ENCODE measurements at places on chromosomes 6 and 20.

GRCh38 chr20:3407040-3407770 is at the start of gene DNAAF9:
Gene DNAAF9 (minus strand): TSS chr20:3407669. CDS start chr20:3407557, 112 bp downstream.
- peak; percentile 46 for DNase-seq

- no peak for DNase-seq
Measured at GRCh38 chr20:49415005-49415667, 67.3 kb downstream of the KCNB1 start.

DNA sequence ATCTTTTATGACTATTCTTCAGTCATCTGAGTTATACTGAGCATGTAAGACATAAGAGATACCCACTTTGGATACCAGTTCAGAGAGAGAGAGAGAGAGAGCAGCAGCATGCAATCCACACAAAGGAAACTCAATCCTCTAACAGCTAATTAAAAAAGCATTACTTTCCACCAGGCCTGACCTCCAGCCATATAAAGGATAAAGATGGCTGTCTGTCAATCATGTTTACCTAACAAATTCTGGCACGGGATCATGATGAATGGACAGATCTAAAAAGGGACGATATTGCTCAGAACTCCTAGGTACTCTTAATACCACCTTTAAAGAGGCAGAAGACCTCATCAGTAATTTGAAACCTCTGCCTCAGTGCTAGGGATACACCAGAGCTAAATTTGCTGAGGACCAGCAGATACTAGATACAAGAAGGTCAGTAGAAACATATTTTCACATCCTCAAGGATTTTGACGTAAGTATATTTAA is 159.2 kb downstream of the RPS12 start:
- DNase-seq = no peak

DNA sequence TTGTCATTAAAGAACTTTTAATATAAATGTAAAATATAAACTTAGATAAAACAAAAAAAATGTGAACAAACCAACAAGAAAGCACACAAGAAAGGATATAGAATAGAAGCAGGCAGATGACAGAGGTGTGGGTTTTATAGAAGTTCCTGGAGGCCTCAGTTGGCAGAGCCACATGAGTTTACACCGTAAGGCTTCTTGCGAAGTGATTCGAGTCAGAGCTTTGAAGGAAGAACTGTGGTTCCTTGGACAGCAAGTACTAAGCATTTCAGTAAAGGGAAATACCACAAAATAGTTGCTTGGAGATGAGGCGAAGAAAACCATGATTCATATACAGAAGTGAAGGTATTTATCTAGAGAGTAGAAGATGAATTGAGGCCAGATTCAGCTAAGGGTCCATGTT is 207.9 kb upstream of the EYA4 start:
- no peak for DNase-seq

- DNase-seq = no peak
Measured at GRCh38 chr6:135842618-135843392, 8.7 kb upstream of the PDE7B start.

- no peak for DNase-seq
Measured at GRCh38 chr6:133390168-133390567, 149.0 kb downstream of the EYA4 start.
